RPMI8226 (cell line): ENCODE measurements at places on chromosomes 11 and 22.
A peak's percentile ranks its signal among the peaks of the same experiment; 100 is the strongest.

- no peak for DNase-seq
These were observed 346.4 kb upstream of the CNTN5 start for GRCh38 chr11:98674390-98674789.

GRCh38 chr22:20212754-20213699, 55.1 kb downstream of the RTN4R start:
- DNase-seq, result no peak

- no peak for DNase-seq
These were observed 39.3 kb upstream of the POU2AF1 start for GRCh38 chr11:111418436-111418787.

- DNase-seq, result no peak
These were observed 14.3 kb downstream of the PACSIN2 start for GRCh38 chr22:43000441-43001175.

- no peak for DNase-seq
These were observed 65.0 kb upstream of the POU2AF1 start for GRCh38 chr11:111444040-111444439.

- DNase-seq, result no peak
These were observed 57.9 kb upstream of the NCAM1 start for GRCh38 chr11:112903340-112903739.

DNA sequence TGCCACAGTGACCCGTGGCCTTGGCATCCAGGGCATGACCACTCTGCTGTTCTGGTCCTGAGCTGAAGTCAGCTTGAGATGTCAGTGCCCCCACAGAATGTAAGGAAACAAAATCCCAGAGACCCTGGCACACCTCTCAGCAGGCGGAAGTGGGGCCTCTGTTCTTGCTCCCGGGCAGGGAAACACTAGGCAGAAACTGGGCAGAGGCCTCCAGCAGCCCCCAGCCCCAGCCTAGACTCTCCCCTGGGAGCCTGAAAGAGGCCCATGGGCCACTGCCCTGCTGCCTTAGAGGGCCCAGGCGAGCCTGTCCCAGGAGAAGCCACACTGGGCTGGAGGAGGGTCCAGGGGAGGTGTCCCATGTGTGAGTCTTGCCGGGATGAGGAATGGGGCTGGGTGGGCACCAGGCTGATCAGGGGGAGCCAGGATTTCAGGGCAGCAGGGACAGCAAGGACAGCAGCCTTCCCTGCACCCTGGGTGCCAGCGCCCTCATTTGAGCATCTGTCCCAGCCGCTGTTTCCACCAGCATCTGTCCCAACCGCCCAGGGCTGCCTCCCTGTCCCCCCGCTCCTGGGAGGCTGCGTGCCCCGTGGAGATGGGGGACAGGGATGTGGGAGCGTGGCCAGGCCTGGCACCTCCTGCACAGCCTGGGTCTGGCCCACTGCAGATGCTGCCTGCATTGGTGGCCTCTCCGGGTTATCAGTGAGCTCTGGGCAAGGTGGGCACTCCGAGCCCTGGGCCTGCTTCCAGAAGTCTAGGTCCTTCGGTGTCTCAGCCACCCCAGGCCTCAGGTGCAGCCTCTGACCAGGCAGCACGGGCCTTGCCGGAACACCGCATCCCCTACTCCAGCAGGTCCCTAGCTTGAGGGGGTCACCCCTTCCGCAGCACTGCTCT, 1072.4 kb downstream of the BRD1 start:
- DNase-seq, result no peak

GRCh38 chr22:37708580-37709444, 12.0 kb downstream of the TRIOBP start:
- no peak for DNase-seq

GRCh38 chr11:112106070-112106469, 19.4 kb downstream of the SDHD start:
- DNase-seq, result no peak

DNA sequence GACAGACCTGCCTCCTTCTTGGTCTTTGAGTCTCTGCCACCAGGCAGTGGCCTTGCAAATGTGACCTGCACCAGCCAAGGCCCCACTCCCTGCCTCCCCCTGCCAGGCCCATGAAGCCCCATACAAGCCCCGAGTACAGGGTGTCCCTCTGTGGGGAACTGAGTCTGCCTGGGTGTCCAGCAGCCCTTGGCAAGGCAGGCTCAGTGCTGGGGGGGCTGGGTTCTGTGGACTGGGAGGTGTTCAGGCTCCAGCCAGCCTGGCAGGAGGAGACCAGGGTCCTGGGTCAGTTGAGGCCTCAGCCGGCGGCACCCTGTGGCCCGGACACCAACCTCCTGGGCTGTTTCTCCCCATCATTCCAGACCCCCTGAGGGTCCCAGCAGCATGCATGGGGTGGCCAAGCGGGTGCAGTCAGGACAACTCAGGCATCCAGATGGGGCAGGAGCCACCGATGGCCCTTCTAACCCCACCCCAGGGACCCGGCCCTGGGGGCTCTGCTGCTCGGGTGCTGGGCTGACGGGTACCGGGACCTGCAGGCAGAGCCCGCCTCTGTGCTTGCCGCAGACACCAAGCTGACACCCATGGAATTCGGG, 5.7 kb downstream of the MUC5AC start:
- DNase-seq, result no peak

GRCh38 chr22:39598017-39598965, 27.7 kb downstream of the CACNA1I start:
- peak; percentile 70 for DNase-seq

- DNase-seq, result no peak
These were observed 252.2 kb upstream of the MTNR1B start for GRCh38 chr11:92717240-92717639.

GRCh38 chr11:116229236-116229970, 543.4 kb downstream of the BUD13 start:
- no peak for DNase-seq

DNA sequence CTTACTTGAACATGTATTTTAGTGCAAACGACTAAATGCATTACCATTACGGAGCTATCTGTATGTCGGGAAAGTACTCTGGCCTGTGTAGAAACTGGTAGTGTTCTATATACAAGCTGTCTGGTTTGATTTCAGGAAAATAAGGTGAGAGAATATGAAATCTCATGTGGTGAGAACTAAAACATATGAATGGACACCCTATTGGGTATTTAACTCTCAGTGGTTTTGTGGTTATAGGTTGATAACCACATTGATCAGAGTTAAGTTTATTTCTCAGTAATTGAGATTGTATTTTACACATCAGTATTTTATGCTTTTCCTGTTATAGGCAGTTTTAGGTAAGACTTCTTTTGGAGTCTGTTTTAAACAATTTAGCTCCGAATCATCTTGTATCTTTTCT, 10.4 kb downstream of the ANO5 start:
- no peak for DNase-seq

GRCh38 chr22:22380098-22381030, 128.2 kb downstream of the ZNF280B start:
- peak; percentile 58 for DNase-seq

- DNase-seq, result no peak
These were observed 62.6 kb downstream of the MPPED1 start for GRCh38 chr22:43474161-43475101.

- DNase-seq, result no peak
These were observed 16.9 kb downstream of the CCDC15 start for GRCh38 chr11:124970925-124971324.

GRCh38 chr11:92702805-92703448, 266.5 kb upstream of the MTNR1B start:
- no peak for DNase-seq

DNA sequence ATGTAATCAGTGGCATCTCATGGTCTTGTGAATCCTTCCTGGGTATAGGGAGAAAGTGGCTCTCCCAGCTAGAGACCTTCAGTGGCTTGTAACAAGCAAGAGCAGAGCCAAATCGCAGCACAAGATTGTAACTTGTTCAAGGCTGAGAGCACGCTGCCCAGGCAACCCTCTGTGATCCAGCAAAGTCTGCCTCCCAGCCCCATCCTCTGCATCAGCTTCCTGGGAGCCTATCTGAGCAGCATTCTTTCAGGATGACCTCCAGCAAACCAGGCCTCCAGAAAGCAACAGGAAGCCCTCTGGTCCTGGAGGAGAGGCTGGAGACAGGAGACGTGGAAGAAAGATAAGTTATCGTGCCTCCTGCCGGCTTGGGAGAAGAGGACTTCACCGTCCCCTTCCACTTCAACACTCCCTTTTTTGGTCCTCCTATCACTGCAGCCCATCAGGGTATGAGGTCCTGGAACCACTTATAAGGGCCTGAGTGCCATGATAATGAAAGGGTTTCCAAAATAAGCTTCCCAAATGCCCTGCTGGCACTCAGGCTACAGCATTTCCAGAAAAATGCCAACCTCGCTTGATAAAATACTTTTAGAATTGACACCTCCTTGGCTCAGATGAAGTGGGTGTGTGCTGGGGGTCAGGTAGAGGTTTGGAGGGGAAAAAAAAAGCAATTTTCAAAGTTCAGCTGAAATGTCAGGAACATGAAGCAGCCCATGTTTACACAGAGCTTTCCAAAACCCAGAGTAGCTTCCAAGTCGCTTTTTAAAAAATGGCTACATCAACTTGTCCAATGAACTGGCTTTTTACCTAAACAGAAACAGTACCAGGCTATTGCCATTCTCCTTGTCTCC, 80.2 kb downstream of the PLEKHA7 start:
- no peak for DNase-seq

DNA sequence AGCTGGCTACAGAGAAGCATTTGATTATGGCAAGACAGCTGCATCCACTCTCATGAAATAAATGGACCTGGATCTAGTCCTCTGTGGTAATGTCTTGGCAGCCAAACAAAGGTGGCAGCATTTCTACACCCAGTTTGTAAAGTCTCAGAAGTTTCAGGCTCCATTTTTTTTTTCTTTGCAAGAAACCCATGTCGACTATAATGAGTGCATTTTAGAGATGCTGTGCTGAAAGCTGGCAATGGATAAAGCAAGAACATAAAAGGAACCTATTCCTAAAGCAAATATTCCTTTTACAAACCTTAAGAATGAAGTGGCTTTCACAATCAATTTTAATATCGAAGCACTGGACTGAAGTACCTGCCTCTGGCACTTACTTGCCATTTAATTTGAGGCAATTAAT, 33.5 kb downstream of the THAP12 start:
- no peak for DNase-seq

DNA sequence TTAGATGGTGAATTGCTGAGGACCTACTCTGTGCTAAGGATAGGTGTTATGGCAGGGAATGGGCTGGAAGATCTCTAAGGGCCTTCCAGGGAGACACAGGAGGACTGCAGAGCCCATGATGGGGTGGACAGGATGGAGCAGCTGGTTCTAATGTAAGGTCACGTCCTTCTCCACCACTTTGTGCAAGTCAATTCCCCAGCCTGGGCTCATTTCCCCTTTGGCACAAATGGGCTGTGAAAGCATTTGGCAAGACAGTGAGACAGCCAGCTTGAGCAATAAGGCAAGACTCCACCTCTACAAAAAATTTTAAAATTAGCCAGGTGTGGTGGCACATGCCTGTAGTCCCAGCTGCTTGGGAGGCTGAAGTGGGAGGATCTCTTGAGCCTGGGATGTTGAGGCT, 81.4 kb upstream of the THY1 start:
- no peak for DNase-seq

DNA sequence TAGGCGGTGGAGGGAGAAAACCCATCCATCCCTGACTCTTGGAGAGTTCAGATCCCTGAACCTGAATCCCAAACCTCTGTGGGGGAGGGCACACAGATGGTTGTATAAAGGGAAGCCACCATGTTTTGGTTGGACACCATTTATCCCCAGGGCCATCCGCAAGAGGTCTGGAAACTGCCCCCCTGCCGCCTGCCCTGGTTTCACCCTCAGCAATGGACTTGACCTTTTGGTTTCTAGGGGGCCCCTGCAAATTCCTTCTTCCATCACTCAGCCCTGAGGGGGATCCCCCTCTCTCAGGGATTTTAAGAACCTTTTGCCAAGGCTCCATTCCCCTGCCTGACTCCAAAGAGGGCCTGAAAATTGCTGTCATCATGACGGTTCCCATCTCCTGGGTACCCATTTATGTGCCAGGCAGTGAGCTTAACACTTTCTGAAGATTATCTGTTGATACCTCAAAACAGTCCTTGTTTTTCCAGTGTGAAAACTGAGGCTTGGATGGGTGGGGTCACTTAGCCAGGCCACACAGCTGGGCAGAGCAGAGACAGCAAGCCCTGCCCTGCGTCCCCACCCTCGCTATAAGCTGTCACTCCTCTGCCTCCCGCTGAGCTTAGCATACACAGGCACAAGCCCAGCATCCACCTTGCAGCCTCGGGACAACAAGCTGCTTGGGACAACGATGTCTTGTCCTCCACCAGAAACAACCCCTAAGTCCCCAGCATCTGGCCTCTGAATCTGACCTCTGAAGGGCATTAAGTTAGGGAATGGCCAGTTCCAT, 33.2 kb upstream of the CRYBB3 start:
- no peak for DNase-seq

DNA sequence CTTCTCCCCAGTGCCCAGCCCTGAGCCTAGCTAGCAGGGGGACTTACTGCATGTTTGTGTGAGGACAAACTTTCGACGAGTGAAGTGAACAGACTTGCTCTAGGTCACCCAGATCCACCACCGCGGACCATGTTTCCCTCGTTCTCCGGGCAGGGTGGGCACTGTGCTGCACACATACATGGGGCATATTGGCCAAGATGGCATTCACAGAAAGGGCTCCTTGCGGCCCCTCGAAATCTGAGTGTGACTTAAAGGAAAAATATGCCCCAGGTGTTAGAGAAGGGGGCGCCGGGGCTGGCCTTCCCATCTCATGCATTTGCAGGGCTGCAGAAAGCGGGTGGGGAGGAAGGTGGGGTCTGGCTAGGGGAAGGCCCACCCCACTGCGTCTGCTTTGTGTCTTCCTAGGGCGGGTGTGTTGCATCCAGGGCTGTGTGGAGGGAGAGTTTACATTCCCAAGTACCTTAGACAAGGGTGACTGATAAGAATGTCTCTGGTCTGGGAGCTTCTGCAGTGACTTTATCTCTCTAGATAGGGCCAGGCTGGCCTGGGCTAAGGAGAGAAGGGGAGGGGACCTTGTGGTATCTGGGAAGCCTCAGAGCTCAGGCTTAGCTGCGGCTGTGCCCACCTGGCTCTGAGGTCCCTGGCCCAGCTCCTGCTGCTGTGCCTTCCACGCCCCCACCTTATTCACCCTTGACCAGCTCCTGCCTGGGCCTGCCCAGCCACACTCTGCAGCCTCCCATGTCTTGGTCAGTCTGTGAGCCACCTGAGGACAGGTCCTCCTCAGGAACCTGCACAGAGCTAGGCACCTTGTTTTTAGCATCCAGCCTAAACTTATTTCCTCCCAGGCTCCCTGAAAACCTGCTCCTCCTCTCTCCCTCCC, 45.8 kb downstream of the LRRC32 start:
- no peak for DNase-seq

DNA sequence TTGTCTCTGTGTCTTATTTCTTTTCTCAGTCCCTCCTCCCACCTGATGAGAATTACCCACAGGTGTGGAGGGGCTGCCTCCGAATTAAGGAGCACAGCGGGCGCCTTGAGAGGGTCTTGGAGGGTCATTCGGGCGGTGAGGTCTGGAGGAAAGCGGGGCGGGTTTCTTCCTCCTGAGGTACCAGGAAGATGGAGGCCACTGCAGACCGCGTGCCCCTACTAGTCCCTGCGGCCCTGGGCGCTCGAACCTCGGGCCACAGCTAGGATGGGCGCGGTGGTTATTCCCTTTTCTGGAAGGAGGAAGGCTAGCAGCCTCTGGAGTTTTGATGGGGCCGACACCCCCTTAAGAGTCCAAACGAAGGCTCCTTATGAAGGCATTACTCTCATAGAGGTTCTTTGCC, 5.5 kb upstream of the FAM111A start:
- no peak for DNase-seq

GRCh38 chr11:17401316-17401715, 12.9 kb upstream of the KCNJ11 start:
- no peak for DNase-seq

GRCh38 chr22:41280065-41280464, 5.9 kb downstream of the RANGAP1 start:
- no peak for DNase-seq
